ENCODE measurements at places on chromosomes 16 and 17.

- H3K4me3 ChIP-seq: no peak overlapping the region
- no peak for DNase-seq
- peaks cover 4% of the 10 kb centered on the region for H3K4me1 ChIP-seq
- H3K27me3 ChIP-seq: no peaks in the 10 kb centered on the region
Observed at GRCh38 chr17:47686276-47686635, 7.7 kb upstream of the TBKBP1 start.

- peaks cover 32% of the 10 kb centered on the region for H3K4me1 ChIP-seq
- peaks cover 55% of the 10 kb centered on the region for H3K36me3 ChIP-seq
- no peak for DNase-seq
- no peak overlapping the region for H3K4me3 ChIP-seq
- H3K27ac ChIP-seq: peak overlapping the region; percentile 68
- no peaks in the 10 kb centered on the region for H3K27me3 ChIP-seq
Observed at GRCh38 chr16:50314665-50315064, 48.3 kb downstream of the ADCY7 start.

DNA sequence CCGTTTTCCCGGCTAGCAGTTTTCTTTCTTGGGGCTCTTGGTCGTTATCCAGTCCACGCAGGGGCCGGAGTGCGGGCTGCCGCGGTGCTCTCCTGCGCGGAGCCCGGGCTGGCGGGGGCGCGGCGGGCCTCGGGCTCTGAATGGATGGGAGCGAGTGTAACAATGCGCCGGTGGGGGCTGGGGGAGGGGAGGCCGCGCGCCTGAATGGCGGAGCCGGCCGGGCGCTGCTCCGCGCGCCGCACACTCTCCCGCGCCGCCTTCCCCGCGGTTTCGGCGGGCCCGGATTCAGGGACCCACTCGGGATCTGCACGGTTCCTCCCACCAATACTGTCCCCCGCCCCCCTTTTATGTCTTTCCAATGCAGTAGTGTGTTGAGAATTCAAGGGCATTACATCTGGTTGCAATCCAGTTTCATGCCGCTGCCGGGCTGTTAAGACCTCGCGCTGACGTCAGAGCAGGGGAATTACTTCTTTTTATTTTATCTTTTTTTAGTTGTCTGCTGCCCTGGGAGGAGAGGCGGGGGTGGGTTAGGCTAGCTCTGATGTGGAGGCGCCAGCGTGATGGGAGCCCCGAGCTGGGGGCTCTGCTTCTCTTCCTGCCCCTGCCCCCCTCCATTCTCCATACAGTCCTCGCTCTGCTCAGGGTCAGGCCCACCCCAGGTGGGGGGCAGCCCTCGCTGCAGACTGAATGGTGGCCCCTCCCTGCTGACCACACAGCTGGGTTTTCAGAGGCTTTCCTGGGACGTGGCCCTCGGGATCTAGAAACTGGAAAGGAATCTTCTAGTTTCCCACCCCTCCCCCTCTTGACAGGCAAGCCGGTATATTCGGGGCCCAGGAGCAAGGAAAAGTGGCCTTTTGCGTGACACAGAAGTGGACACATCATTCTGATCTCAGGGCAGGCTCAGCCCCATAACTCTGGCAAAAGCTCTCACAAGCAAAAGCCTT, 1.8 kb downstream of the RAI1 start:
- peaks cover 8% of the 10 kb centered on the region for H3K36me3 ChIP-seq
- peaks cover 34% of the 10 kb centered on the region for H3K4me1 ChIP-seq
- H3K27me3 ChIP-seq: no peaks in the 10 kb centered on the region

DNA sequence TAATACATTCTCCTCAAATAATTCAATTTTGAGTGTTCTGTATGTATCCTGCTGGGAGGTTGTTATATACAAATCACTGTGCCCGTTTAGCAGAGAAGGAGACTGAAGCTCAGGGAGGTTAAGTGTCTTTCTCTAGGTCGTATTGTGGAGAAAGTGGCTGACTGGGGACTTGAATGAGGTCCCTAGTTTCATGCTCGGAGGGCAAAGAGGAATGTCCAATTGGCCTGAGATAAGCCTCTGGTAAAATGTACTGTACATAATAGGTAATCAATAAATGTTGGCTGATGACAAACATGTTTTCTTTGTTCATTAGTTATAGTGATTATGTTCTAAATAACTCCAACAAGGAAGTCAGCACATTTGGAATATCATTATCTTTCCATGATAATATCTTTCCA, 442.6 kb downstream of the UTP18 start:
- H3K36me3 ChIP-seq: no peaks in the 10 kb centered on the region
- H3K27ac ChIP-seq: no peak overlapping the region
- no peak overlapping the region for H3K4me3 ChIP-seq
- DNase-seq: no peak
- peaks cover 6% of the 10 kb centered on the region for H3K27me3 ChIP-seq
- H3K4me1 ChIP-seq: no peaks in the 10 kb centered on the region

DNA sequence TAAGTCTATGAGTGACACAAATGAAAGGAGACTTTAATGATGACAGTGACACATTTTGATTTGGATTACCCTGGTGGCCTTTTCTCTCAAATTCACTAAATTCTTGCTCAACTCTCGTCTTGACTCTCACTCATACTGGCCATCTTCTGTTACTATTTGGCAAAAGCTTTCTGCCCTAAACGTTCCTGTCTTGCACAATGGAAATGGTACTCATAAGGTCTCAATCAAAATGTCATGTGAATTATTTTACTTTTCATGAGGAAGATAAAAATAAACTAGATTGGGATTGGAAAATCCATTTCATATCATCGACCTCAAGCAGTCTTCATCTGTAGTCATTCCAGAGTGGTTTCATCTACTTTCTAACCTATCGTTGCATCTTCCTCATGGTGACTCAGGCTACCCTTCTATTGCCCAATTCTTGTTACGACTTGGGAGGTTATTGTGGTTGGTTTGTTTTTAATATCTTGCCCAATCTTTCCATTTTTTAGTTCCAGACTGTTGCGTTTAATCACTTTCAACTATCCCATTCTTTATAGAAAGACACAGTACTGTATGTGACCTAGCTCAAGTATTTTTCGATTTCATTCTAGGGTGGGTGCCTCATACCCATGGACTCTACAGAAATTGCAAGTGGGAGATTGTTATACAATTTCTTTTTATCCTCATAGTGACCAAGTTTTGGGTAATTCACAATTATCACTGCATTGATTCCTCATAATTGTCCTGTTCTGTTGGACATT, 317.2 kb upstream of the KCNJ16 start:
- H3K27me3 ChIP-seq: no peaks in the 10 kb centered on the region
- no peaks in the 10 kb centered on the region for H3K4me1 ChIP-seq
- no peak for DNase-seq
- no peak overlapping the region for H3K27ac ChIP-seq

DNA sequence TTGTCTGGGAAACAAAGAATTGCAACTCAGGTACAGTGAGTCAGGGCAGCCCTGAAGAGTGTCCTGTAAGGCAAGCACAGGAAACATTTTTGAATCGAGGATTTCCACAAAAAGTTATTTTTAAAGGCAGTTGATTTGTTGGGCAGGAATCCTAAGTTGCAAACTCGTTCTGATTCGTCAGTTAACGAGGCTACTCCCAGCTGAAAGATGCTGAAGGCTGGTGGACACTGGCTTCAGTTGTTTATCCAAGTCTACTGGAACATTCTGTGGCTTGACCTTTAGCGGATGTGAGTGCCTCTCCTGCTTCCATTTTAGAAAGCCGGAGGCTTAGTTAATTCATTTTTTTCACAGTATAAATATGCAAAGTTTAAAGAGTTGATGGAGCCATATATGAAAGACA, 84.2 kb downstream of the KCNJ12 start:
- peaks cover 61% of the 10 kb centered on the region for H3K27me3 ChIP-seq
- no peaks in the 10 kb centered on the region for H3K36me3 ChIP-seq
- no peak for DNase-seq
- H3K4me1 ChIP-seq: peaks cover 27% of the 10 kb centered on the region

DNA sequence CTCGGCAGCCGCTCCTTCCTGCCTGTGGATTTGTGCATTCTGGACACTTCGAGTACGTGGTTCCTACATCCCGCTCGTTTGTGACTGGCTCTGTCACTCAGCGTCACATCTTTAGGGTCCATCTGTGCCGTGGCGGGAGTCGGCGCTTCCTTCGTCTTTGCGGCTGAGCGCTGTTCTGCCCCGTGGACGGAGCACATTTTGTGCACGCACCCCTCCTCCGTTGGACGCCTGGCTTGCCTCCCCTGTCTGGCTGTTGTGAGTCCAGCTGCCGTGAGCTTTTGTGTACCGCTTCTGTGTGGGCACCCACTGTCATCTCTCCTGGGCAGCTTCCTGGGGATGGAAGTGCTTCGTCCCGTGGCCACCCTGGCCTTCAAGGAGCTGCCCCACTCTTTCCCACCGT, 6.4 kb downstream of the ZNF469 start:
- H3K4me3 ChIP-seq: no peak overlapping the region
- DNase-seq: no peak
- no peak overlapping the region for H3K27ac ChIP-seq
- H3K36me3 ChIP-seq: no peaks in the 10 kb centered on the region
- H3K27me3 ChIP-seq: peaks cover 77% of the 10 kb centered on the region

DNA sequence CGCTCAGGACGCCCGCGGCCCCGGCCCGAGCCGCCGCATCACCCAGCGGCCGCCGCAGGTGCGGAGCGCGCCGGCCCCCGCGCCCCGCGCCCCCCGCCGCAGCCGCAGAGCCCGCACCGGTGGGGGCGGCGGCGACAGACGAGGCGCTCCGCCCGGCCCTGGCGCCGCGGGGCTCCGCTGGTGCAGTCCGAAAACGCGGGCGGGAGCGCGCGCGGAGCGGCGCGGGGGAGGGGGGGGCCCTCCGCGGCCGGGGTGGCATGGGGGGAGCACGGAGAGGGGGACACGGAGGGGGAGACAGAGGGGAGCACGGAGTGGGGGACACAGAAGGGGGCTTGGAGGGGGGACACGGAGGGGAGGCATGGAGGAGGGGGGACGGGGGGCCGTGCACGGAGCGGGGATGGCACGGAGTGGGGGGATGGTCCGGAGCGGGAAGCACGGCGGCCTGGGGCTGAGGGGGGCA, at the start of gene AATK:
Gene AATK, minus strand, starts transcription at position 189 of the 460 bp plus-strand sequence. CDS start 229 bp downstream, outside the sequence.
- peaks cover 1% of the 10 kb centered on the region for H3K4me1 ChIP-seq
- peak within 1 kb of the TSS; percentile 56 for H3K4me3 ChIP-seq

DNA sequence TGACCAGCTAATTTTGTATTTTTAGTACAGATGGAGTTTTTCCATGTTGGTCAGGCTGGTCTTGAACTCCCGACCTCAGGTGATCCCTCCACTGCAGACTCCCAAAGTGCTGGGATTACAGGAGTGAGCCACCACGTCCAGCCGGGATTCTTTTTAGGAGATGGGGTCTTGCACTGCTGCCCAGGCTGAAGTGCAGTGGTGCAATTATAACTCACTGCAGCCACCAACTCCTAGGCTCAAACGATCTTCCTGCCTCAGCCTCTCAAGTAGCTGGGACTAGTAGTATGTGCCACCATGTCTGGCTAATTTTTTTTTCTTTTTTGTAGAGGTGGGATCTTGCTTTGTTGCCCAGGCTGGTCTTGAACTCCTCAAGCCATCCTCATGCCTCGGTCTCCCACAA, 56.4 kb upstream of the MGAT5B start:
- peaks cover 3% of the 10 kb centered on the region for H3K27me3 ChIP-seq
- peaks cover 7% of the 10 kb centered on the region for H3K4me1 ChIP-seq
- no peak overlapping the region for H3K4me3 ChIP-seq
- no peaks in the 10 kb centered on the region for H3K36me3 ChIP-seq
- H3K27ac ChIP-seq: no peak overlapping the region
- no peak for DNase-seq

DNA sequence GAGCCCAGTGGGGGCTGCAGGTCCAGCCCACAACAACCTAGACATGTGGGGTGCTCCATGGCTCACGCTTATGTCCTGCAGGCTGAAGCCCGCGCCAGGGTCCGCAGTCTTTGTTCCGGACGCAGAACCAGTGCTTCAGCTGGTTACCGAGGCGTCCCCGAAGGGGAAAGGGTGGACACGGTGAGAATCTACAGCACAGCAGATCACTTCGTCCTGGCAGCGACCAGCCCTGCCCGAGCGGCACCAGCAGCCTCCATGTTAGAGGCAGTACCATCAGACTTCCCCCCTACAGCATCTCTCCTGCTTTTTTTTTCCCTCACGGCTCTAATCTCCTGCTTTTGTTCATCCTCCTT, 1736.4 kb downstream of the TP53TG3F start:
- no peaks in the 10 kb centered on the region for H3K36me3 ChIP-seq
- no peaks in the 10 kb centered on the region for H3K27me3 ChIP-seq
- H3K4me1 ChIP-seq: no peaks in the 10 kb centered on the region
- H3K4me3 ChIP-seq: no peak overlapping the region
- H3K27ac ChIP-seq: no peak overlapping the region
- DNase-seq: no peak

DNA sequence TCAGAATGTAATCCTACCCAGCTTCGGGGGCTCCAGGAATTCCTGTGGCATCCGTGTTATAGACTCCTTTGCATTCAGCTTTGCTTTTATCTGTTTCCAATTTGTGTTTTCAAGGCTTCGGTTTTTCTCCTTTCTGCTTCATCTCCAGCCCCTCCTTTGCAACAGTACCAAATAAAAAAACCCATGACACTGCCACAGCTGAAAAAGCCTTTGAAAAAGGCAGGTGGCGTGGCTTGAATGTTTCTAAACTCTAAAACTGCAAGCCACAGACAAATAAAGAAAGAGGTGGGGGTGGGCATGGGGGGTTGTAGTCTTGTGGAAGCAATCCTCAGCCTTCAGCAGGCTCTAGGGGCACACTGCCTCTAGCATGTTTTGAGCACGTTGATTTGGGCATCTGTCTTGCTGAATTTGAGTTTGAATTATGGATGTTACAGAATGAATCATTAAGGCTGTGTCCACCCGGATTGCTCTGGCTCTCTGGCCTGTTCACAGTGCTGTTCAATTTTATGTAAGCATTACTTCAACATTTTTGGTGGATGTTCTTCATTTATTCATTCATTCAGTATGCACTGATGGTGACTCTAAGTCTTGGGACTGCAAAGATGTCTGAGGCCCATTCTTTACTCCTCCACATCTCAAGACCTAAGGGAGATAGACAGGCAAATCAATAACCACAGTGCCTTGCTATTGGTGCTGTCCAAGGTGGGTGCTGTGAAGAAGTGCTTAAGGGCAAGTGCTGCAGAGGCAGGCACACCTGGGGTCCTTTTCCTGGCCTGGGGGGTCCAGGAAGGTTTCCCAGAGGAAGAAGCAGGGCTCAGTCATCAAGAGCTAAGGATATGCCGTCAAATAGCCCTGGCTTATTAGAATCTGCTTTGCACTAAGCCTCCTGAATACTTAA, 77.4 kb downstream of the CDH13 start:
- no peak overlapping the region for H3K4me3 ChIP-seq
- H3K4me1 ChIP-seq: peaks cover 2% of the 10 kb centered on the region
- H3K36me3 ChIP-seq: no peaks in the 10 kb centered on the region
- no peak for DNase-seq

- no peaks in the 10 kb centered on the region for H3K27me3 ChIP-seq
- no peak overlapping the region for H3K4me3 ChIP-seq
- no peak overlapping the region for H3K27ac ChIP-seq
- H3K4me1 ChIP-seq: peaks cover 16% of the 10 kb centered on the region
- H3K36me3 ChIP-seq: peaks cover 17% of the 10 kb centered on the region
- DNase-seq: no peak
Observed at GRCh38 chr17:51255673-51256072, 4.2 kb downstream of the MBTD1 start.

GRCh38 chr17:34616148-34616547, 36.8 kb downstream of the TMEM132E start:
- no peaks in the 10 kb centered on the region for H3K36me3 ChIP-seq
- H3K4me1 ChIP-seq: no peaks in the 10 kb centered on the region
- no peak overlapping the region for H3K27ac ChIP-seq
